T-cell (primary cell): ENCODE measurements at places on chromosomes 2 and 18.

- no peaks in the 10 kb centered on the region for H3K36me3 ChIP-seq
- no peak overlapping the region for H3K27ac ChIP-seq
- no peak for DNase-seq
Measured at GRCh38 chr2:109229094-109229675, 100.2 kb downstream of the SH3RF3 start.

DNA sequence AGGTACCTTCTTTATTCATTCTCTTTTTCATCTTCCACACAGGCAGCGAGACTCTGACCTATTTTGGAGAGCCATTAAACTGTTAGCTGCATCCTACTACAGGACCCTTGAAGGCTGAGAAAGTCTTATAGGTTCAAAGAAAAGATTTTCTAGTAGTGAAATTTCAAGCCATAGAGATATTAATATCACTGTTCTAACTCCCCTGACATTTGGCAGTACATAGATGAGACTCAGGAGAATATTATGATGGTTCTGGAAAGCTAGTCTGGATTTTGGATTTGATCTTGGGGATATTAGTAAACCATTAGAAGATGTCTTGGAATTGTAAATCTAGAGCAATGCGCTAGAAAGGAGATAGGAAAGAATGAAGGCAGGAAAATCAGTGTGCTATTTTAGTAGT, 1.3 kb upstream of the ITPRID2 start:
- H3K4me1 ChIP-seq = peaks cover 9% of the 10 kb centered on the region
- H3K36me3 ChIP-seq = no peaks in the 10 kb centered on the region
- H3K27me3 ChIP-seq = no peaks in the 10 kb centered on the region
- no peak for DNase-seq
- no peak overlapping the region for H3K27ac ChIP-seq
- H3K4me3 ChIP-seq = no peak overlapping the region

- peaks cover 4% of the 10 kb centered on the region for H3K4me1 ChIP-seq
- no peaks in the 10 kb centered on the region for H3K36me3 ChIP-seq
- H3K4me3 ChIP-seq = no peak overlapping the region
- H3K27me3 ChIP-seq = no peaks in the 10 kb centered on the region
- no peak overlapping the region for H3K27ac ChIP-seq
Measured at GRCh38 chr2:55014962-55015939, 35.0 kb downstream of the RTN4 start.

DNA sequence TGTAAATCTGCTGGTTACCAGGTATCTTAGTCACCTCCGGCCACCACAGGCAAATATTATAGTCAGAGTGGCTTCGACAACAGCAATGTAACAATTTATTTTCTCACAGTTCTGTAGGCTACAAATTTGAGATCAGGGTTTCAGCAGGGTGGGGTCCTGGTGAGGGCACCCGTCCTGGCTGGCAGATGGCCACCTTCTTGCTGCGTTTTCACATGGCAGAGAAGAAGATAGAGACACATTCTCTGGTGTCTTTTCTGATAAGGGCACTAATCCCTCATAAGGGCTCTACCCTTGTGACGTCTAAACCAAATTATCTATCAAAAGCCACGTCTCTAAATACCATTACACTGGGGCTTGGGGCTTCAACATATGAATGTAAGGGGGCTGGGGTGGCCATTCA, 843.2 kb upstream of the FANCL start:
- H3K4me1 ChIP-seq = no peaks in the 10 kb centered on the region
- H3K4me3 ChIP-seq = no peak overlapping the region
- no peak for DNase-seq
- no peak overlapping the region for H3K27ac ChIP-seq

DNA sequence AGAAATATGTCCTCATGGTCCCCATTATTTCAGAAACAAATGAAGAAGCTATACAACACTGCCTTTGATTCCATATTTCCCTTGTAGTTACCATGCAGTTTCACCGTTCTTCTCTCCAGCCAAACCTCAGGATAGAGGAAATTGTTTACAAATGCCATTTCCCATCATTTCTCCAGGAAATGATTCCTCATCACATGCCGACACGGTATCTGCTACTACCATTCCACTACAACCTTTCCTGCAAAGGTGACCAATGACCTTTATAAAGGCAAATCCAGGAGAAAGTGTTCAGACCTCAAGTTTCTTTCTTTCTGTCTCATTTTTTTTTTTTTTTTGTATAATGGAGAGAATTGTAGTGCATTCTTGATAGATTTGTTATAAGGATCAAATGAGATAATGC, 460.8 kb upstream of the CDH20 start:
- no peak overlapping the region for H3K27ac ChIP-seq
- no peak overlapping the region for H3K4me3 ChIP-seq
- H3K36me3 ChIP-seq = no peaks in the 10 kb centered on the region
- H3K4me1 ChIP-seq = no peaks in the 10 kb centered on the region
- DNase-seq = no peak

GRCh38 chr2:68223419-68223818, 28.9 kb downstream of the PPP3R1 start:
- no peaks in the 10 kb centered on the region for H3K27me3 ChIP-seq
- DNase-seq = no peak
- no peak overlapping the region for H3K4me3 ChIP-seq
- H3K27ac ChIP-seq = no peak overlapping the region
- H3K4me1 ChIP-seq = peaks cover 20% of the 10 kb centered on the region
- peaks cover 2% of the 10 kb centered on the region for H3K36me3 ChIP-seq

GRCh38 chr18:22005191-22005841, 164.1 kb upstream of the GATA6 start:
- DNase-seq = no peak
- H3K4me3 ChIP-seq = no peak overlapping the region
- no peaks in the 10 kb centered on the region for H3K27me3 ChIP-seq
- H3K36me3 ChIP-seq = no peaks in the 10 kb centered on the region
- H3K4me1 ChIP-seq = no peaks in the 10 kb centered on the region

DNA sequence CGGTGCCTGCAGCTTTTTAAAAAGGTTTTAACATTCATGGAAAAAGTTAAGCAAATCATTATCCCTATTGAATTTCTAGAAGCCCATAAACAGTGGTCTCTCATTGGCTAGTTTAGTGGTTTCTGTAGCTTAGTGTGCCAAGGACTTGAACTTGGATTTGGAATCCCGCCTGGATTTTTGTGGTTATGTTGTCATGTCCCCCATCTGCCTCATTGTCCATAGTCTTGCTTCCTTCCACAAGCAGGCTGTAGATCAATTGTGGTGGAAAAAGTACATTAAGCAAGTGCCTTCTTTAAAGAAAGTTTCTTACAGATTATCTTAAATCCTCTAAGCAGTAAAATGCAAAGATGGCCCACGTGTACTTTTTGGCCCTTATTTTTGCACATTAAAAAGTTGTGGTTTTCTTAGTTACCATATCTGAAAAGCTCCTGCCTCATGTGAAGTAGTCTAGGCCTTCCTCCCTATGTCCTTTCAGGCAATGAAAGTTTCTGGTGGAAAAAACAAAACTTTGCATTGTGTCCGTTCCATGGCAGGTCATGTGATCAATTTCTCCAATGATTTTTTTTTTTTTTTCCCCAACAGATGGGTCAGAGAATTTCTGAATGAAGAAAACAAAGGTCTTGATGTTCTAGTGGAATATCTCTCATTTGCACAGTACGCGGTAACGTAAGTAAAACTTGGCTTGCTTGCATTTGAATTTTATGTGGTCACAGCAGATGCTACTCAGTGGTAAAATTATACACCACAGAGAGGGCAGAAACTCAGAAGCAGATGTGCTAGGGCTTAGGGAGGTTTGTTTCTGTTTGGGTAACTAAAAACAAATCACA, 158.9 kb downstream of the PRPF40A start:
- no peaks in the 10 kb centered on the region for H3K4me1 ChIP-seq
- H3K4me3 ChIP-seq = no peak overlapping the region
- no peaks in the 10 kb centered on the region for H3K27me3 ChIP-seq
- no peak for DNase-seq
- H3K27ac ChIP-seq = no peak overlapping the region

DNA sequence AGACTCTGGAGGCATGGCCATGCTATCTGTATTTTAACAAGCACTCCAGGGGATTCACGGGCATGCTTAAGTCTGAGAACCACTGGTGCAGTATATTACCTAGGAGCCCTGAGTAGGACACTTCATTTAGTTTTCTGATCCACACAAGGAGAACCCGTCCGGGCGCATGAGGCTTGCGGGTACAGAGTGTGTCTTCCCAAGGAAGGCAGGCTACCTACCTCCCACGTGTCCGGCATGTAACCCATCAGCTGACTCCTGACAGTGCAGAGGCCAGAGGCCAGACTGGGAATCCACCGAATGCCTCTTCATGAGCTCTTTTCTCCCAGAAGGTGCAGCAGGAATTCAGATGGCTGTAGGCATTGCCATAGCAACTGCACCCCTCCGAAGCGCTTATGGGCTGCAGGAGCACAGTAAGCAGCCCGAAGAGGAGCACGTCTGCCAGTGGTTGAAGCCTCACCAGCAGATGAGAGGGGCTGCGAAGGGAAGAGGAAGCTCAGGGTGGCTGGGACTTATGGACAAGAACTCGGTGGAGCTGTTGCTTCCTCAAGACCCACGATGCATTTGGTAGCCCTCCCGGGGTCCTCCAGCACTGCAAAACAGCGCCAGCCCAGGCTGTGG, 33.8 kb upstream of the DNMT3A start:
- H3K4me1 ChIP-seq = peaks cover 43% of the 10 kb centered on the region
- no peak overlapping the region for H3K27ac ChIP-seq
